Osteocyte (in vitro differentiated cells): ENCODE measurements at places on chromosomes 1 and 21. TPM values are rescaled to one million over a fixed set of nuclear protein-coding genes. Genes with fewer than 3 reads are reported as not detected.

OLIG2 gene
- 0.37 and 0.56 TPM in 2 replicates for total RNA-seq

A3GALT2 gene
- 0.35 TPM in 1 of 2 replicates, not detected in the other for total RNA-seq

MRTO4 gene
- 22.4 and 23.6 TPM in 2 replicates for total RNA-seq

BARHL2 gene
- not detected in 2 replicates for total RNA-seq
